Stimulated activated CD4-positive, alpha-beta T cell treated with anti-CD3 and anti-CD28 coated beads, Interleukin-1b, Interleukin-23, amount 100 ng/mL, for 1 hour (primary cell): ENCODE measurements at places on chromosomes 2 and 18.

GRCh38 chr2:241741016-241741415 lies 6.6 kb downstream of the D2HGDH start:
- no peak for DNase-seq

GRCh38 chr2:160279813-160280465 lies 79.9 kb upstream of the ITGB6 start:
- DNase-seq: no peak

GRCh38 chr18:23573626-23574431 lies 12.5 kb downstream of the NPC1 start:
- DNase-seq: no peak

DNA sequence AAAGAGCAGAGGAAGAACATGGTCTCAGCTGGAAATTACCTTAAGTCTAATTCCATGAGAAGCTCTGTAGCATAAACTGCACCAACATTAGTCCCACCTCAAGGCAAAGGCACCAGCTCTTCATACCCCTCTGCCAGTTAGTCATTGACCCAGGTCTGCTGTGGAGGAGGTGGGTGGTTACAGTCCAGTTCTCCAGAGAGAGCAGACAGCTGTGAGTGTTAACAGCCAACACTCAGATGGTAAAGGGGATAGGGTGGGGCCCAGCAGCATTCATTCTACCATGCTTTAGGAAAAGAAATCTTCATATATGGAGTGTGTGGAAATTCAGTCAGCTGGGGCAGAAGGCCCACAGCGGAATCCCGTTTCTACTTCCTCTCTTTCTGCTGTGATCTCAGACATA lies 159.7 kb upstream of the FBXO11 start:
- no peak for DNase-seq

GRCh38 chr2:85695691-85696668 lies 1.8 kb downstream of the GNLY start:
- no peak for DNase-seq

GRCh38 chr2:230473378-230473777 lies 57.4 kb downstream of the SP100 start:
- no peak for DNase-seq

DNA sequence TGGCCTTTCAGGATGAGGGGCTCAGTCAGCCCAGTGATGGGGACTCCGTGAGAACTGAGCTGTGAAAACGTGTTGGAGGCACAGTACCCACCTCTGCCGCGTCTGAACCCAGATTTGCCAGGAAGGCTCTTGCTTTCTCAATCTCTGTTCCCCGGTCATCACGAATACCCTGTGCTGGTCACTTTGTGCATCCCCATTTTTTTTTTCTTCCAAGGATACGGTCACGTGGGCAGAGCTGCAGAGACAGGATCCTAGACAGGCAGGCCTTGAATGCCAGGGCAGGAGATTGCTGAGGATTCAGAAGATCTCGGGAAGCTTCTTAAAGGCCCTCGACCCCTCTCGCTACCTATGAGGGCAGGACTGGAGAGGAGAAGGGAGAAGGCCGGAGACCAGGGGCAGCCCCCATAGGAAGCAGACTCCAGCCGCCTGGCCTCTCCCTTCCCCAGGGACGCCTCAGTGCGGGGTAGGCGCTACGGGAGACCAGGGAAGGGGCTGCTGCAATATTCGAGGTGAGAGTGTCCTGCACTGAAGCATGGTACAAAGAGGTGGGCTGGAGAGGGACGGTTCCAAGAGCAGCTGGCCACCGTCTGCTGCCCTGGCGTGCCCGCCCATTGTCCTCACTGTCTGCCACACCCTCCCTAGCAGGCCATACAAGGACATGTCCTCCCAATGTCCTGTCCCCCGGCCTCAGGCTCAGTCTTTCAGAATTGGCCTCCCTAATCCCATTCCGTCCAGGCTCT lies 29.0 kb upstream of the TAF1B start:
- DNase-seq: no peak

- DNase-seq: no peak
These were observed 54.0 kb upstream of the GPR45 start for GRCh38 chr2:105187531-105187930.

DNA sequence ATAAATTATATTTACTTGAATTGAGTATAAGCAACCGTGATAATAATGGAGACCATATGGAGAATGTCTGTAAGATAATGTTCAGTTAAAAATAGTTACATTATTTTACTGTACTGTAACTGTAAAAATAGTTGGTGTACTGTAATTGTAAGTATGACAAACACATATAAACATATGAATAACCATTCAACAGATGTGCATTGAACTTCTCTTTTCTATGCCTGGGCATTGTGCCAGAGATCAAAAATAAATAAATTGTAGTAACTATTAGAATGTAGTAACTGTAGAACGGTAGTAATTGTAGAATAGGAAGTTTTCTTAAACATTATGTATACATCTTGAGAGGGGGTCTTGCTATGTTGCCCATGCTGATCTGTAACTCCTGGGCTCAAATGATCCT lies 287.4 kb upstream of the EPAS1 start:
- no peak for DNase-seq

- no peak for DNase-seq
These were observed 60.4 kb upstream of the COPS8 start for GRCh38 chr2:237025090-237025865.

- no peak for DNase-seq
These were observed 16.7 kb upstream of the PID1 start for GRCh38 chr2:229287823-229288222.
